GM10248 (cell line): ENCODE measurements at places on chromosomes 2 and 18.

GRCh38 chr2:64795024-64795592 is 141.4 kb upstream of the SERTAD2 start:
- no peak for DNase-seq

GRCh38 chr2:24121066-24121465 is 2.1 kb downstream of the PFN4 start:
- no peak for DNase-seq

GRCh38 chr2:207166349-207167098 is 776 bp upstream of the KLF7 start:
- DNase-seq = peak; percentile 74

GRCh38 chr2:40723194-40723593 is 271.3 kb upstream of the SLC8A1 start:
- DNase-seq = no peak

GRCh38 chr2:223196331-223196730 is 144.3 kb downstream of the KCNE4 start:
- DNase-seq = no peak

GRCh38 chr2:184890311-184890710 is 292.0 kb downstream of the ZNF804A start:
- no peak for DNase-seq

GRCh38 chr2:128237081-128237534 is 81.6 kb downstream of the HS6ST1 start:
- no peak for DNase-seq

DNA sequence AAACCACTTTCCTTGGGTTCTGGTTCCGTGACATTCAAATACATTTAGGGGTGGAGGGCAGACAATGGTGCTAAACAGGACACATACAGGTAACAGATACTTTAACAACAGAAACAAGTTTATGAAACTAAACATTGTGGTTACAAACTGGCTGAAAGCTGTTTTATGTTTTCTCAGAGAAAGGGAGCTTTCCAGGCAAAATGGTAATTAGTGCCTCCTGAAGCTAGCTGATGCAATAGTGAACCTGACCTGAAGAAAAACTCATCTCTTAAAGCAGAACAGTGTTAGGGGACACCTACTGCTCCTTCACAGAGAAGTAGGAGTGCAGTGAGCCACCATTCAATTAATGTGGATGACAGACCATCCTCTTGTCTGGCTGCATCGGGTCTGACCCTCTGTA is 138.9 kb downstream of the CCDC148 start:
- no peak for DNase-seq

GRCh38 chr2:238238766-238239542 is 884 bp downstream of the HES6 start:
- no peak for DNase-seq

DNA sequence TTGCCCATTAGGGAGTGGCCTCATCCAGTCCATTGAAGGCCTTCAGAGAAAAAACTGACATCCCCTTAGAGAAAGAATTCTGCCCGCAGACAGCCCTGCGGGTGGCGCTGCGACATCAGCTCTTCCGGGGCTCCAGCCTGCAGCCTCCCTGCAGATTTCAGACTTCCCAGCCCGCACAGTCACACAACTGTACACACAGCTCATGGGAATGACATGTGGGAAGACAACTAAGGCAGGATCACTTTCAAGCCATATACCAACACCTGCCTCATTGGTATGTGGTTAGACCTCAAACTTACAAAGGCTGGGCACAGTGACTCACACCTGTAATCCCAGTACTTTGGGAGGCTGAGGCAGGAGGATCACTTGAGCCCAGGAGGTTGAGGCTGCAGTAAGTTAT is 24.8 kb upstream of the TUBB6 start:
- no peak for DNase-seq

DNA sequence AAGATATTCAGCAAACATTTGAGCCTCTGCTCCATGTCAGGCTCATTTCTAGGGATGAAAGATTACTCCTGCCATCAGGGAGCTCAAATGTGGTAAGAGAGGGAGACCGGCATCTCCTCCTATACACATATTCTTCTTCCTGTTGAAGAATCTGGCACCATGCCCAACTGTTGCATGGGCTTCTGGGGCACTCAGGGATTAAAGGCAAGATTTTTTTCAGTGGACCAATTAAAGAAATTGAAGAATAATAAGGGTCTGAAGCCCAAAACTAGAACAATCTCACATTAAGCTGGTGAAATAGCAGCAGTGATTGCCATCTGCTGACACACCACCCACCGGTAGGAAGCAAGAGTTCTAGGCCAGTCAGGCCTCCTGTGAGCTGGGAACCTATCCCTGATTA is 145.4 kb upstream of the LYPD6 start:
- DNase-seq = no peak

GRCh38 chr2:225600865-225601264 is 201.4 kb downstream of the NYAP2 start:
- no peak for DNase-seq

- no peak for DNase-seq
Observed at GRCh38 chr18:63596964-63597363, 9.8 kb downstream of the SERPINB13 start.

DNA sequence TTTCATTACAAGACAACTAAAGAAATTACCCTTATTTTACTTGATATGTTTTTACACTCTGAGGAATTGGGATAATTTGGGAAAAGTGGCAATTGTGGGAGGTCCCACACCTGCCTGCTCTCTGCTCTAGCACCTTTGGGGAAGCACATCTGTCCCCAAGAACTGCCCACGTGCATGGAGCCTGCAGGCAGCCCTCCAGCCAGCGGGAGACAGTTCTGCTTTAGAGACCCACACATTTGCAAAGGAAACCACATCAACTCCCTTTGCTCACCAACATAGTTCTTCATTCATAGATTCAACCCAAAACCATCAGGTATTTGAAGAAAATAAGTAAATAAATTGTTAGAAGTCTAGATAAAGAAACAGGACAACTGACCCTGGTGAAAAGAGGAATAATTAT is 239.9 kb upstream of the ID2 start:
- DNase-seq = peak; percentile 36

DNA sequence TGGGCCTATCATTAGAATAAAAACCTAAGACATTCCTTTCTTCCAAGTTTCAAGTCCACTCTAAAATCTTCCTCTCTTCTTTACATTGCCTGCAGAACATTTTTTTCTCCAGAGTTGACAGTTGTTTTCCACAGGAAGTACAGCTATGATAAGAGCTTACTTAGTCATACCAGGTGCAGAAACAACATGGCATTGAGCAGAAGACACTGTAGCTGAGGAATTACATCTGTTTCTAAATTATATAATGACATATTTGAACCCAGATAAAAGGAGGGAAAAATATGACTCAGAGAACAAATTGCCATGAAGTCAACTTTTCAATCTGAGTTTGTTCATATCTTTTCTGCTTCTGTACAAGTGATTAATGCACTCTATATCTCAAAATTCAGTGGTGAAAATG is 30.2 kb downstream of the CMPK2 start:
- no peak for DNase-seq

DNA sequence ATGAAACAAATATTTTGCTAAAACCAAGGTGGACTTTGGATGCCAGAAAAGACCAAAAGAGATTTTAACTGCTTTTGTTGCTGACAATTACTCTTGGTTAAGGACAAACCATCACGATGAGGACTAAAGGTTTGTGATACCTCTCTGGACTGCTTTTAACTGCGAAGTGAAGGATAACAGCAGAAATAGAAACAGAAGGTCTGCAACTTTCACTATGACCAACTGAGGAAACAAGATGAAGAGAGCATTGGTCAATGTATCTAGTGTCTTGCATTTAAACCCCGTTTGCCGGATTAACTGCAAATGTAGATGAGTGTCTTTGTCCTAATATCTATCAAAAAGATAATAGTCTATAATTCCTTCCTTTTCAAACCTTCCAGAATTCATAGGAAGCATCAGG is 541.7 kb downstream of the ERBB4 start:
- DNase-seq = no peak

GRCh38 chr2:236793023-236794011 is 223.7 kb downstream of the ACKR3 start:
- DNase-seq = no peak

DNA sequence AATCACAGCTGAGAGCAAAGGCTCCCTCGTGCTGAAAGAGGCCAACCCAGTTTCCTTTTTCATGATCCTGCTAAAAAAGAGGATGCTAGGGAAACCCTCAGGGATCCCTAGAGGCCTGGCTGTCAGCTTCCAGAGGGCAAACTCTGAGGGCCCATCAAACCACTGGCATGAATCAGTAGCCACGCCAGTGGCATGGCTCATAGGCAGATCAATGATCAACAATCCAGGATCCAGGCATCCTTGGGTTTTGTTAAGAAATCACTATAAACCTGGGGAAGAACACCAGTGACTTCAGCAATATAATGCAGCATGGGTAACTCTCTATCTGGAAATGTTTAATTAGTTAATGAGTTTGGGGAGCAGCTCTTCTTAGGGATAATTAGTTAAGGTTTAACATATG is 286.5 kb downstream of the C1D start:
- no peak for DNase-seq

DNA sequence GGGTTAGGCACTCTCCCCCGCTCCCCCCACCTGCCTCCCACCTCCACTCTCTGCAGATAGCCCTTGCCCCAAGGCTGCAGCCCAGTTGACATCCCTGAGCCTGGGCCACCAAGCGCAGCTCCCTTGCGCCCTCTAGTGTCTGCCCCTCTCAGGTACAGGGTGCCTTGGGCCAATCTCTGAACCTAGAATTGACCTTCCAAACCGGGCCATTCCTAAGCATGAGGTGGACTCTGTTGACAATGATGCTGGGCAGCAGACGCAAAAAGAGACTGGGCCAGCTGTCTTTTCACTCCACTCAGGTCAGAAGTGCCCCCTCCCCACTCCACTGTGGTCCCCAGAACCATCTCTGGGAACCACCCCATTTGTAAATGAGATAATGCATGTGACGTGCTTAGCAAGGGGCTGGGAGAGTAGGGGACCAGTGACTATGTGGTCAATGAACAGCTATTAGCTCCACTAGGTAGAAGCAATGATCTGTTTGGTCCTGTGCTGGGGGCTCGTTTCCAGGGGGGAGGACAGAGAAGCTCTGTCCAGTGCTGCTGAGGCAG is 43.3 kb upstream of the PLB1 start:
- peak; percentile 79 for DNase-seq

GRCh38 chr2:98172150-98172765 is 85.3 kb downstream of the VWA3B start:
- no peak for DNase-seq

DNA sequence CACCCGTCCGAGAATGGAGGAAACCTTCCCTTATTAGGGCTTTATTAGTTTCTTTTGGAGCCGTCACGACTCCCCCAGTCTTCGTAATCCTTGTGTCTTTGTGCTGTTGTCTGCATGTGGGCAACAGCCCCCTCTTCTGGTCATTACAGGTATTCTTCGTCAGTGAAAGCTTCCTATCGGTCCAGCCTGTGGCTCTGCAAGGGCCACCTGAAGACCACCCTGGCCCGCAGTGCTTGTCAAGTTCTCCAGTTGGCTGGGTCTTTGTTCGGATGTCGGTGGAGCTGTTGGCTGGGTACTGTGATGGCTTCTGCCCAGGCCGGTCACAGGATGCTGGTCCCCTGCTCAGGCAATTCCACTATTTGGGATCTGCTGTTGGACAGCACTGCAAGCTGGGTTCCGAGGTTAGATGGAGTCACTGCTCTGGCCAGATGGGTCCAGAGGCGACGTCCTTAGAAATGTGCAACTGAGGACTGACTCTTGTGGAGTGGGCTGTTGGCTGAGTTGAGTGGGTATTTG is 19.2 kb downstream of the E2F6 start:
- peak; percentile 43 for DNase-seq

DNA sequence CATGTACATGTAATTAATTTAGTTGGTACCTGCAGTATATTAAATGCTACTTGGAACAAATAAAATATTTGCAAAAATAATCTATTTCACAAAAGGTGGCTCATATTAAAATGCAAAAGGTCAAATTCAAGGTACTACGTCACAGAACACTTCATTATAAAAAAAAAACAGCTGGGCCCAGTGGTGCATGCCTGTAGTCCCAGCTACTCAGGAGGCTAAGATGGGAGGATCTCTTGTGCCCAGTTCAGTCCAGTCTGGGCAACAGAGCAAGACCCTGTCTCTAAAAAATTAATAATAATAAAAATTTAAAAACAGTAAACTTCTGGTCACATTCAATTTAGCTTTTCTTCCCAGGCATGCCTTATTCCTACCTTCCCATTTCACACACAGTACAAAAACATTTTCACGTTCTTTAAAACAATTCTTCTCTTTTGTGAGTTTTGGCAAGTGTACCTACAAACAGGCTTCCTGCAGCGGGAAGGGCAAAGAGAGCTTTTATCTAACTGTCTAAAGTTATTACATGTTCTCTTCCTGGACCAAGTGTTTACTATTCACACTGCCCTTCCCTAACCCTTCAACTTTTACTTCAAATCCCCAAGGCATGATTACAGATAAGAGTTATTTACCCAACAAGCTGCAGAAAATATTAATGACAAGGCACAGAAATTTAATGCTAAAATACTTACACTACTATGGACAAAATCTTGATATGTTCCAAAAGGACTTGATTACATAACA is 10.7 kb downstream of the BAZ2B start:
- DNase-seq = no peak

DNA sequence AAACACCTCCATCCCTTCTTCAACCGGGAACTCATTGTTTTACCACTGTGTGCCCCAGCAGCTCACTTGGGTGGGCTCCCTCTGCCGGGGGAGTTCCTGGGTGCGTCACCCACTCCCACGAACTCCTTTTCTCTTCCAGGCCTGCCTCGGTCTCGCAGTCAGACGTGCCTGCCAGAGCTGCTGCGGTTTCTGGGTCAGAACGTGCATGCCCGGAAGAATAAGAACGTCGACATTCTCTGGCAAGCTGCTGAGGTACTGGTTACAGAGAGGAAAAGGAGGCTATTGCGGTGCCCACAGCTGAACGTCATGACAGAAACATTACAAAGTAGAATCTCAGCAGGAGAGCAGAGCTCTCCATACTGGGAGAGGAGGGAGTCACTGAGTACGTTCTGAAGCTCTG is 35.6 kb downstream of the COA5 start:
- no peak for DNase-seq

DNA sequence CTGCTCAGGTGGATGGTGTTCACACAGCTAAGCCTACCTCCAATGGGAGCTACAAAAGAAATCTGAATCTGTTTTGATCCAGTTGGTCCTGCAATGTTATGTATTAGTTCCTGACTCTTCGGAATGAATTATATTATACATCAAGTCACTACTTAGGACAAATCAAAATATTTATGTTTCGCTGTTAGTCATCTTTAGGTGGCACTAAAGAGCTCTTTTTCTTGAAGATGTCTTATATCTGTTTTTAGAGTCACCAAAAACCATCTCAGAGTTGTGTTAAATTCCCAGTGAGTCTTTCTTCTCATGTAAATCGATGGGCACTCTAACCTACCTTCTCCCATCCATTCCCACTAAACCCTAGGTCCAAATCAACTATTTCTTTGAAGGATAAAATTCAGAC is 2.2 kb downstream of the DNER start:
- peak; percentile 16 for DNase-seq
